ENCODE measurements at places on chromosomes 5 and 9. TPM values are rescaled to one million over a fixed set of nuclear protein-coding genes. Genes with fewer than 3 reads are reported as not detected.
A peak's percentile ranks its signal among the peaks of the same experiment; 100 is the strongest.

The OR2V2 gene
- not detected for total RNA-seq

The CDC25C gene
- total RNA-seq, result 2.7 TPM

The IFNA13 gene
- not detected for total RNA-seq

DNA sequence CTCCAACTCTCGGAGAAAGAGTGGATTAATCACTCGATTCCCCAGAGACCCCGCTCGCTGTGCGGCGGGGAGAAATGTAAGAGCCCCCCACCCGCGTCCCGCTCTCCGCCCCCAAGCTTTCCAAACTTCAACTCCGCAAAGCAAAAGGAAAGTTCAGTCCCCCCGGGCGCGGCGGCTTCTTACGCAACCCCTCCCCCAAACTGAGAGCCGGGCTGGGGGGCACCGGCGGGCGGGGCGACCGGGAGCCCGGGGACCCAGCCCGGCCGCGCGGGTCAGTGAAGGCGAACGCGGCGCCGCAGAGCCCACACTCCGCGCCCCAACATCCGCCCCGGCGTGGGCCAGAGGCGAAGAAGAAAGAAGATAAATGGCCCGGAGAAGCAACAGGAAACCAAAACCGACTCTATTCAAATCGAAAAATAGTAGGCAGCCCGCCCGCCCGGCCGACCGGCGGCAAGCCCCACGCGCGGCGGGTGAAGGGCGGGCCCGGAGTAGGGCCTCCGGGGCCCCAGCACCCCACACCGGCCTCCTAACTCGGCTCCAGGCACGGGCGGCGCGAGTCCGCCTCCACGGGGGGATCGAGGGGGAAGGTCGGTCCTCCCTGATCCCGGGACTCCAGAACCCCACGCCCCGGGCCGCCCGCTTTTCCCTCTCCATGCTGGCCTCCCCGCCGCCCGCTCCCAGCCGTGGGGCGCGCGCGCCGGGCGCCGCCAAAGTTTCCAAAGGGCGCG, 720 bp downstream of the NOTCH1 start:
- ATAC-seq, result no peak

- ATAC-seq, result no peak
These were observed 70.5 kb downstream of the ZNF618 start for GRCh38 chr9:113946496-113947115.

DNA sequence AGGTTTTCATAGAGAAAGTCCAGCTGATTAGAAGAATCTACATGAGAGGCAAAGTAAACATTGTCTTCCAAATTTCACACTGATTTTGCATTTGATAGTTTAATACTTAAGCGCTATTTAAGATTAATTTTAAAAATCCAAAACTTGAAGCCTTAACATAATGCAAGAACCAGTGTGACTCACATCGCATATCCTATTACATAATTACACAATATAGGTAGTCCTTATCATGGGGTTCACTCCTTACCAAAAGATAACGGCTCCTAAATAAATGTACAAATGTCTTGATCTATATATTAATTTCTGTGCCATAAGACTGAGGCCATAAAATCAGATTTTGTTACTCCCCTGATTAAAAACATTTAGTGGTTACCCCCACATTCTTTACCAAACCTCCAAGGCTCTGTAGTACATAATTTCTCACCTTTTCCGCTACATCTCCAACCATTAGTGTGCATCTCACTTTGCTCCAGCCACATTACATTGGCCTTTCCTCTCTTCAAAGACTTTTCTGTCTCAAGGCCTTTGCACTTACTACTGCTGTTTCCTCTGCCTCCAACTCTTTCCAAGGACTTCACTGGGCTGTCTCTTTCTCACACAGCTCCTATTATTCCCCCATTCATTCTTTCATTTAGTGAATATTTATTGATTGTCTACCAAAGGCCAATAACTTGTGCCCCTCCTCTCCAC, 1.0 kb downstream of the RIOK2 start:
- ATAC-seq, result no peak

GRCh38 chr5:60765019-60765709, 65.2 kb upstream of the DEPDC1B start:
- ATAC-seq, result no peak

DNA sequence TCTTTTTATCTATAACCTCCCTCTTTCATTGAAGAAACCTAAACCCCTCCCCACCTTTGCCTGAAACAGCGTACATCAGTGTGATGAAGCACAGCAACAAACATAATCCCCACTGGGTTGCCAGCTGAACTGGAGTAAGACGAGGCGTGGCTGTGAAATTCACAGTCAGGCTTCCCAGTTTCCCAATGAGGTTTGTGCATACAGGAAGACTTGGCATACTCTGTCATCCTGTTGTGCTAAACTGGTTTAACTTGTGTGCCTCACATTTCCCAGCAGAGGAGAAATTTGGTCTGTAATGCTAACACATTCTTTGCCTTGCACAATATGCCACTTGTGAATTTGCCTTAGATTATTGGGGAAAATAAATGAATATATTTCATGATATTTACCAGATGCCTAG, 121.5 kb downstream of the SV2C start:
- peak; percentile 97 for ATAC-seq

- ATAC-seq, result no peak
These were observed 3.2 kb upstream of the TMEM268 start for GRCh38 chr9:114607671-114608524.

Measured in esophagus mucosa (tissue), 1 donor.